Activated CD8-positive, alpha-beta memory T cell treated with anti-CD3 and anti-CD28 coated beads for 1 hour (primary cell): ENCODE measurements at places on chromosomes 3 and 15.

- no peak for DNase-seq
Measured at GRCh38 chr15:81268881-81269601, 54.9 kb downstream of the STARD5 start.

- no peak for DNase-seq
Measured at GRCh38 chr15:84781495-84781894, 33.1 kb downstream of the ZNF592 start.

DNA sequence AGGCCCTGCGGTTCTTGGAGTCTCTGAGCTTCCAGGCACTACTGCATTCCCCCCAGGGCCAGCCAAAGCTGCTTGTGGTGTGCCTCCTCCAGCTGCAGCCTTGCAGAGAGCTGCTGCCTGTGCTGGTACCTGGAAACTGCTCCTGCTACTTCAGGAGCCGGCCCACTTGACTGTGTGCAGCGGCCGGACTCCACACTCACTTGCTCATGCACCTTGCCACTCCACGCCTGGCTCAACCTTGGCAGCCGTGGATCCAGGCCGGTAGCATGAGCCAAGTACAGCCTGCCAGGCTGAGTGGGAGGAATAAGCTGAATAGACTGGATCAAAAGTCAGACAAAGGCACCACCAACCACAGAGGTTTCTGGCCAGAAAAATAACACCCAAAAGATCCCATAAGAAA, 169.7 kb downstream of the TJP1 start:
- DNase-seq, result no peak

- no peak for DNase-seq
Measured at GRCh38 chr3:153438271-153438670, 276.2 kb downstream of the RAP2B start.

GRCh38 chr3:180749322-180749721, 70.0 kb upstream of the CCDC39 start:
- no peak for DNase-seq

- no peak for DNase-seq
Measured at GRCh38 chr3:188236271-188236670, 82.3 kb downstream of the LPP start.

- DNase-seq, result no peak
Measured at GRCh38 chr15:74866090-74866489, 7.1 kb downstream of the SCAMP2 start.

GRCh38 chr3:28575746-28576613, 227.4 kb upstream of the AZI2 start:
- no peak for DNase-seq

- no peak for DNase-seq
Measured at GRCh38 chr3:179196098-179196497, 47.9 kb downstream of the PIK3CA start.

- no peak for DNase-seq
Measured at GRCh38 chr3:24086206-24086605, 141.1 kb downstream of the NR1D2 start.

DNA sequence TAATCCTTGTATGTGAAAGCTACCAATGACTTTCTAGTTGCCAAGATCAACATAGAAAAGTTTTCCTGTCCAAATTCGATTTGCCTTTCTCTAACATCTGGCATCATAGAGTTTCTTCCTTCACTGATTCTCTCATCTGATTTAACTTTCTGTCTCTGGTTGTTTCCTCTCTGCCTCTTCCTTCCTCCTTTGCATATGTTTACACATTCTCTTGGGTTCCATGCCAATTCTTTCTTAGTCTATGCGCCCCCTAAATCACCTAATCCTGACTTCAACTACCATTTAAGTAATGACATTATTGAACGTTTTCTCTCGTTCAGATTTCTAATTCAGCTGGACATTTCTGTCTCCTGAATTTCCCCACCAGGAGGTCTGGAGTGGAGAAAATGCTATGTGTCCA, 561.9 kb upstream of the TGFBR2 start:
- no peak for DNase-seq

- no peak for DNase-seq
Measured at GRCh38 chr3:71048948-71049347, 534.6 kb downstream of the FOXP1 start.

- no peak for DNase-seq
Measured at GRCh38 chr3:66443118-66443803, 57.6 kb downstream of the LRIG1 start.

DNA sequence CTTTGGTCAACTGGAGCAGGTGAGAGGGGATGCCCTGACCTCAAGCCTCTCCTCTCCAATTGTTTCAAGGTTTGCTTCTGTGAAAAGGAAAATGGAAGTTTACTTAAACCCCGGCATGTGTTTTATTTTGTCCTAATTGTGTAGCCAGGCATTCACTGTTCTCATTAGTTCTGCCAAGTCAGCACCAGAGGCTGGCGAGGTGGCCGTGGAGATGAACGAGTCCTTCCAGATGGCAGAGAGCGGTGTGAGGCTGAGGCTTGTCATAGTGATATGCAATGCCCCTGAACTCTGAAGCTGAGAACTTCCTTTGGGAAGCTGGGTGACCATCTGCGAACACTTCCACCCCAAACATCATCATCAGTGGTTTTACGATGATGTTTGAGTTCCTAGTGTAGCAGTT, 199.6 kb downstream of the TJP1 start:
- DNase-seq, result no peak

DNA sequence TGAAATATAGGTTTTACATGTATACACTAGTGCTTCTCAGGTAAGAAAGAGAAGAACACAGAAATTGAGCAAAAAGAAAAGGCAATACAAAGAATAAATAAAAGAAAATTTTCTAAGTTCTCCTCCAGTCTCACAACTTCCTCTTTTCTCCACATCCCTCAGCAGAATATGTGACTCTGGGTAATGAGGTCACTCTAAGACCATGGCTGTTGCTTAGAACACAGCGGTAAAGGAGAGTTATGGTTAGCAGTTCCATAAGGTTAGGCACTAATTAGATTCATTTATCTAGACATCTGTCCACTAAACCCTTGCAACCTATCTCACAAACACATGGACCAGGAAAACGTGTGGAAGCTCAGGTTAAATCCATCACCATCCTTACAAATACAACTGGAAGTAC, 47.9 kb downstream of the IGSF11 start:
- no peak for DNase-seq

DNA sequence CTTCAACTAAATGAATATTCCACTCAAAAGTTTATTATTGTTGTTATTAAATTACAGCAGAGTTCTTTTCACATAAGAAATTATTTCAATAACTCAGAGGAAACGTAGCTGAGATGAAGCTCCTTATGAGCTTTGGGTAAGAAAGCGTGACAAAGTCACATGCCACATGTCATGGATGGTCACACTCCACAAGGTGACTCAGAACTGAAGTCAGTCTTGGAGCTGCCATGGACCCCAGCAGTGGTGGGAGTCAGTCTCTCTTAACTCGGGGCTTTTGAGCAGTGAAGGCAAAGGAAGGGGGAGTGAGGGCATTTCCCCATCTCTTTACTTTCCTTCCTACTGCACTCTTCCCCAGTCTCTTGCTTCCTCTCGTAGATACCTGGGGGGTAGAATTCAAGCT, 87.5 kb upstream of the FAM3D start:
- DNase-seq, result no peak

GRCh38 chr3:192170659-192171058, 556.7 kb downstream of the FGF12 start:
- DNase-seq, result no peak

GRCh38 chr3:27110020-27110419, 259.2 kb downstream of the NEK10 start:
- DNase-seq, result no peak

DNA sequence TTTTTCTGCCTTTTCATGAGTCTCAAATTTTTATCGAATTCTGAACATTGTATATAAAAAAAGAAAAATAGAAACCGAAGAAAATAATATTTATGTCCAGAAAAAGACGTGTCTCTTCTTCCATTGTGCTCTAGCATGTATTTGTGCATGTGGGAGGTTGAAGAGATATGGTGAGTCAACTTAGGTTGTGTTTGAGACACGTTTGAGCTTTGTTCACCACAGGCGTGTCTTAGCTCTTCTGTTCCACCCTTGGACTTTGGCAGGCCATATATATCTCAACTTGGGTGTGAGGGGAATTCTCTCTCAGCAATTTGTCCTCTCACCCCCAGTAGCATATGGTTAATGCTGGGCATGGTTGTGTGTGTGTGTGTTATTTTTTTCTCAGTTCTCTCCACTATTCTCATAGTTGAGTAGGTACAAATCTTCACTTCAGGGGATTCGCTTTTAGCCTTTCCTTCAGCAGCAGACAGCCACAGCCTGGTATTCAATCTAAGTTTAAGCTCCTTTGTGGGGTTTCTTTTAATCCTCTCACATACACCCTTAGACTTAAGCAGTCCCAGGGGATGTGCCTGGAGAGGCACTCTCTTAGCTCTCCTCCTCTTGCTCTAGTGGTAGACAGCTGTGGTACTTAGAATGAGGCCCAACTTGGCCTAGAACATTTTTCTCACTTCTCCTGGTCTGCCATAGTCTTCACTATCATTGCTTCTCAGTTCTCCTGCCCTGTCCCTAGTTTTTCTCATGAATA, 286.5 kb upstream of the RBMS3 start:
- DNase-seq, result no peak

- no peak for DNase-seq
Measured at GRCh38 chr3:184338511-184338945, 1.1 kb downstream of the FAM131A start.

DNA sequence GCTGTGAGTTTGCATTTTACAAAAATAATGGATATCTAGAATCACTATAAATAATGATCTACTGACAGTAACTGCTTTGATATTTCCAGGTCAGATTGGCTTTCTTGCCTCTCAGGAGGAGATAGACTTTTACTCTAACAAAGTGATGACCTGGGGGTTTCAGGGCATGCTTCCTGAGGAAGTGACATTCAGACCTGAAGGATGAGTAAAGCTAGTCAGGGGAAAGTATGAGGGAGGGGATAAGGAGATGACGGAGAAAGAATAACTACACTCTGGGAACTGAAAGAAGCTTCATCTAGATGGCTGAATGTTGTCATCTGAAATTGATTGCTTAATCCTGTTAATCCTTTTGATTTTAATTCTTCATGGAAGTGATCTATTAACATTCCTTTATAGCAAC, 32.2 kb downstream of the ARMC8 start:
- DNase-seq, result no peak

DNA sequence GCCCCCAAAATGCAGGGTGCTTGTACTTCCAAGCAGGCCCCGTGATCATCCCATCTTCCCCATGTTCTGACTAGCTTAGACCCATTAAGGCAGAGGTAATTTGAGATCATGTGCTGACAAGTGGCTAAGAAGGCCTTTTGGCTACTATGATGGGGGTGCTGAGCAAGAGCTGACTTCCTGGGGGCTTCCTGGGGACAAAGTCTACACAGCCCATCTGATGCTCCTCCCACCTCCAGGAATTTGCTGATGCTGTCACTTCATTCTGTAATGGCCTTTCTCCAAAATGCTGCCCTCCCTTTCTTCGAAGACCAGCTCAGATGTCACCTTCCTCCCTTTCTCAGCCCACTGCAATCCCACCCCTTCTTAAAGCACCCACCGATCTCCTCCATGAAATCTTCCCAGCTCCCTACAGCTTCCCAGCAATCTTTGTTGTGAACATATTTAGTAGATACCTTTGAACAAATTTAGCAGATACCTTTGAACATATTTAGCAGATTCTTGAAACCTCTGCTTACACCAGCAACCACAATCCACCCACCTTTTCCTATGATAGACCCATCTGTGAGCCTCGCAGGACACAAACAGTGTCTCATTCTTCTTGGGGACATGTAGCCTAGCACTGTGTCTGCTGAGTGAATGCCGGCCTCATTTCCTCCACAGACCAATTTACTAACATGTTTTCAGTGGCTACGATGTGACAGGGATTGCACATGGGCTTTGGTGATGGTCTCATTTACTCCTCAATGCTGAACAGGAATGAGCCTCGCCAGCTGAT, 223.3 kb downstream of the EPHB1 start:
- DNase-seq, result no peak

- DNase-seq, result no peak
Measured at GRCh38 chr3:149299938-149300801, 33.3 kb downstream of the TM4SF18 start.

GRCh38 chr3:169965562-169966427, 812 bp upstream of the SEC62 start:
- DNase-seq, result no peak

DNA sequence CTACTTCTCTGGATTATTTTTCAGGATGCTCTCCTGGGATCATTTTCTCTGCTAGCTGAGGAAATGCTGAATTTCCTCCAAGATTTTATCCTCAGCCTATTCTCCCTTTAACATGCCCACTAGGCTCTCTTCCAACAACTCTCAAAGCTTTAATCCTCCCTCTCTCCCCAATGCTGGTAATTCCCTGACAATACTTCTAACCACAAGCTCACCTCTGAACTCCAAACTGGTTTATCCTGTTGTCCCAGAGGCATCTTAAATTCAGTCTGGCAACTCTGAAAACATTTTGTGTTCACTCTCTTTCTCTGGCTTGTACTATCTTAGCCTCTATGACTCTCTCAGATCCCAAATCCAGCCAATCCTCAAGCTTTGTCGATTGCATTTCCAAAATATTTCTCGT, 490.3 kb downstream of the MECOM start:
- DNase-seq, result no peak

- no peak for DNase-seq
Measured at GRCh38 chr15:62958528-62959363, 83.8 kb upstream of the TPM1 start.

- no peak for DNase-seq
Measured at GRCh38 chr3:123067689-123068600, 1.1 kb downstream of the PDIA5 start.

DNA sequence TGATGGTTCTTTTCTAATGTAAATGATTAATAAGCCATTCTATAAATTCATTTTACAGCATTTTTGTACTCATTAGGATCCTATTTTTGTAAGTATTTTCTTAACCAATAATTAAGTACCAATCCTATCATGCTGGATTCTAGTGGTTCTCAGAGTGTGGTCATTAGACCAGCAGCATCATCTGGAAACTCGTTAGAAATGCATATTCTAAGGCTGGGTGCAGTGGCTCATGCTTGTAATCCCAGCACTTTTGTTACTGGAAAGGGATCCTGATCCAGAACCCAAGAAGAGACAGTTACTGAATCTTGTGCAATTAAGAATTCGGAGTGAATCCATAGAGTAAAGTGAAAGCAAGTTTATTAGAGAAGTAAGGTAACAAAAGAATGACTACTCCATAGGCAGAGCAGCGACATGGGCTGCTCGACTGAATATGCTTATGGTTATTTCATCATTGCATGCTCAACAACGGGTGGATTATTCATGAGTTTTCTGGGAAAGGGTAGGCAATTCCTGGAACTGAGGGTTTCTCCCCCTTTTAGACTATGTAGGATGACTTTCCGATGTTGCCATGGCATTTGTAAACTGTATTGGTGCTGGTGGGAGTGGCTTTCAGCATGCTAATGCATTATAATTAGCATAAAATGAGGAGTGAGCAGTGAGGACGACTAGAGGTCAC, 9.9 kb upstream of the CEMIP start:
- no peak for DNase-seq

GRCh38 chr3:9222049-9222448, 27.4 kb downstream of the SRGAP3 start:
- no peak for DNase-seq

DNA sequence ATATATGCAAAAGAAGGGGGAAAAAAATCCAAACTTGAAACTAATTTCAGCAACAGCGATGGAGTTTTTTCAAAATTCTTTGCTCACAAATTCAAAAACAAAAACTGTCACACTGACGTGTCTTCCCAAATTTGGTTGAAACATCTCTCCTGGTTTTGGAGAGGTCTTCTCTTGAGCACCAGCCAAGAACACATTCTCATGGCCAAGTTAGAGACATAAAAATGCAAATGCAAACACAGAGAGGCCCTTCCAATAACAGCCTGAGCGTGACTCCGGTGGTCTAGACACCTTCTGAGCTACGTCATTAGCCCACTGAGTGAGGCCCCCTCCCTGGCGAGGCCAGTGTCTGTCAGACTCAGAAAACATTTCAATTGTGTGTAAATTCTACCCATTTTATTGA, 436.0 kb upstream of the PROK2 start:
- no peak for DNase-seq
